GM23248 (cell line): ENCODE measurements at places on chromosomes 16 and 17.
A peak's percentile ranks its signal among the peaks of the same experiment; 100 is the strongest.

GRCh38 chr17:65430209-65430833 is 131.1 kb downstream of the AXIN2 start:
- no peaks in the 10 kb centered on the region for H3K36me3 ChIP-seq
- no peak for DNase-seq
- H3K27ac ChIP-seq = no peak overlapping the region
- no peaks in the 10 kb centered on the region for H3K4me1 ChIP-seq
- H3K27me3 ChIP-seq = 0 out of 2 replicates have a peak, but pooled peaks cover 3% of the 10 kb centered on the region

- DNase-seq = peak; percentile 77
- H3K4me3 ChIP-seq = no peak overlapping the region
- no peak overlapping the region for H3K27ac ChIP-seq
- H3K36me3 ChIP-seq = no peaks in the 10 kb centered on the region; the same call in 1 of the 2 replicates
- H3K4me1 ChIP-seq = peaks cover 13% of the 10 kb centered on the region
Observed at GRCh38 chr16:57994778-57995177, 5.7 kb downstream of the ZNF319 start.

DNA sequence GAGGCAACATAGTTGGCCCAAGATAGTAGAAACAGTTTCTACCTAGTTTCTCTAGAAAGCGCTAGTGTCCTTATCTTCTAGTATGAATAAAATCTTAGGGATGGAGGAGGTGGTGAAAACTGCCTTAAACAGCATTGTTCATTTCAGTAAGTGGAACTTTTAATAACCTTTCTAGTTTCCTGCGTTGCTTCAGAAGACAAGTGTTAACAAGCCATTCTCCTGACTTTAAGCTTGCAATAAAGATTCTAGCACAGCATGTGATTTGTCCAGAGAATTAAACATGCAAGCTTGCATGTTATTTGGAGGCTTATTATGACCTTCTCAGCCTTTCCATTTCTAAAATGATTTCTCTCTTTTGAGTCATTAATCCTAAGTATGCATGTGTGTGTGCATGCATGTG is 72.3 kb downstream of the TANGO6 start:
- no peak overlapping the region for H3K4me3 ChIP-seq
- no peak for DNase-seq
- H3K36me3 ChIP-seq = no peaks in the 10 kb centered on the region
- no peak overlapping the region for H3K27ac ChIP-seq
- no peaks in the 10 kb centered on the region for H3K27me3 ChIP-seq

DNA sequence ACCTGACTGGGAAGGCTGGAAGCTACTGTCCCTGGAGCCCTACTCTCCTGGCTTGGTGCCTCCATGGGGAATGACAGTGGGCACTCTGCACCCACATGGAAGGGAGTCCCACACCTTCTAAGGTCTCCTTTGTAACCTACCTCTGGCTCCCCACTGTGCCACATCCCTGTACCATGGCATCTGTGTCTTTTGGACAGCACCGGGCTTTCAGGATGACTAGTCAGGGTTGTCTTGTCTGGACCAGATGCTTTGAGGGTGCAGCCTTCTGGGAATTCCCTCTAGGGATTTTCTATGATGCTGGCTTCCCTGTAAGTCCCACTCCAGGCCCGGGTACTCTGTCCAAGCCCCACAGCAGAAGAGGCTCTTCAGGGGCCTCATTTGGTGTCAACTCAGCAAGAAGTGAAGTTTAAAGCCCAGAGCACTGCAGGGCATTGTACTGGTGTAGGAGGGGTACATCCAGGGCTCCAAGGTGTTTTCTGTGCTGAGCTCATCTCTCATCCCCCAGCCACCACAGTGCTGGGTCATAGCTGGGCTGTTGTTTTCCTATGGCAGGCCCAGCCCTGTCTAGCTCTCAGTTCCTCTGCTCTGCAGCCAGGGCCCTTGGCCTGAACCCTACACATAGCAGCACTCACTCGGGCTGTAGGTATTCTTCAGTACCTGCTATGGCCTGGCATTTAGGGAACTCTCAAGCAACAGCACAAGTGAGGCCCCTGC is 255.3 kb downstream of the CPPED1 start:
- DNase-seq = no peak
- no peaks in the 10 kb centered on the region for H3K4me1 ChIP-seq
- no peaks in the 10 kb centered on the region for H3K27me3 ChIP-seq
- H3K36me3 ChIP-seq = no peaks in the 10 kb centered on the region
- H3K4me3 ChIP-seq = no peak overlapping the region
- no peak overlapping the region for H3K27ac ChIP-seq

DNA sequence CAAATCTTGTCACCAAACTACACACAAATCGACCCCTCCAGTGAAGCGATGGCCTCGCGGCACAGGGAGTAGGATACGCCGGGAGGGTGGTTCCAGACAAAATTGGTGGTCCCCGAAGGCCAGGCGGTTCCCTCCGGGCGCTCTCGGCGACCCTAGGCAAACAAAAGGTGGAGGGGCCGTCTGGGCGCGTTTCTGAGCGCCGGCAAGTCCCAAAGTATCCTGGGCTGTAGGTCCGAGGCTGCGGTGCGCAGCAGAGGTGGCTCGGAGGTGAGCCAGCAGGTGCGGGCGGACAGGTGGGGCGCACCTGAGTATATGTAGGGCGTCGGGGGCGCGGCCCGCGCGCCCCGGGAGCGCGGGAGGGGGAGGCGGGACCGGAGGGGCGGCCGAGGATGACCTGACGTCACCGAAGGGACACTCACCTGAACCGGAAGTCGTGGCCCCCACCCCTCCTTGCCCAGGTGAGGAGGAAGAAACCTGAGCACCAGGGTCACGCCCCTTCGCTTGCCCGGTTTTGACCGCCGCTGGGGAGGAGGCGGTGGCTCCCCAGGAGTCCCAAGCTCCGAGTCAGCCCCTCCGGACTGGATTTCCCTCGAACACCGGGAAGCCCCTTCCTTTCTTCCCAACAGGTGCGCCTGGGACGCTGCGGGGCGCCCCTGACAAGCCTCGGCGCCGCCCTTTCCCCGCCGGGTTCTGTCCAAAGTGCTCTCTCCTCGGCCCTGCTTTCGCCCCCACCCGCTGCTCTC is at the start of gene CLDN7:
Gene CLDN7 (minus strand): TSS at position 287 of the 743 bp plus-strand sequence. CDS start 435 bp downstream, outside the sequence.
- H3K4me1 ChIP-seq = peaks cover 19% of the 10 kb centered on the region
- no peak for DNase-seq
- H3K27me3 ChIP-seq = no peaks in the 10 kb centered on the region
- no peak within 1 kb of the TSS for H3K27ac ChIP-seq

GRCh38 chr17:2386400-2387085 is 14.3 kb downstream of the MNT start:
- no peak overlapping the region for H3K27ac ChIP-seq
- no peak for DNase-seq
- H3K36me3 ChIP-seq = no peaks in the 10 kb centered on the region
- H3K4me3 ChIP-seq = no peak overlapping the region
- peaks cover 22% of the 10 kb centered on the region for H3K4me1 ChIP-seq
- H3K27me3 ChIP-seq = no peaks in the 10 kb centered on the region

DNA sequence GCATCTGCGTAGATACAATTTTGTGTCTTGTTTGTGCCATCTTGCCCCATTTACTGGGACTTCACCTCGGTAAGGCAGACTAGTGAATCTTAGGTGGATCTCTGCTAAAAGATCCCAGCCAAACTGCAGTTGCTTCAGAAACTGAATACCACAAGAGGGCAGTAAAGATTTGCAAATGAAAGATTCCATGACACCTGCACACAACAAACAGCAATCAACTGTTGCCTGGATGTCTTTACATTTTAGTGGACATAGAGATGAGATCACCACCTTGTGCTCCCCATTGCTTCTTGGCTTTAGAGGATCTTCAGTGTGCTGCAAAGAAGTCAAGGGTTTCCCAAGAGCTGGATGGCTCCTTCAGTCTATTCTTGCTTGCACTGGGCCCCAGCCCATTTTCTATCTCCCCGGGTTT is 119.2 kb upstream of the CACNG5 start:
- no peak overlapping the region for H3K27ac ChIP-seq
- peak; percentile 76 for DNase-seq
- no peaks in the 10 kb centered on the region for H3K36me3 ChIP-seq
- H3K4me1 ChIP-seq = no peaks in the 10 kb centered on the region

GRCh38 chr16:84753412-84754326 is 53.9 kb downstream of the USP10 start:
- no peak overlapping the region for H3K27ac ChIP-seq
- H3K27me3 ChIP-seq = no peaks in the 10 kb centered on the region
- no peak overlapping the region for H3K4me3 ChIP-seq
- peak; percentile 33 for DNase-seq
- peaks cover 25% of the 10 kb centered on the region for H3K4me1 ChIP-seq
- no peaks in the 10 kb centered on the region; the same call in 1 of the 2 replicates for H3K36me3 ChIP-seq

DNA sequence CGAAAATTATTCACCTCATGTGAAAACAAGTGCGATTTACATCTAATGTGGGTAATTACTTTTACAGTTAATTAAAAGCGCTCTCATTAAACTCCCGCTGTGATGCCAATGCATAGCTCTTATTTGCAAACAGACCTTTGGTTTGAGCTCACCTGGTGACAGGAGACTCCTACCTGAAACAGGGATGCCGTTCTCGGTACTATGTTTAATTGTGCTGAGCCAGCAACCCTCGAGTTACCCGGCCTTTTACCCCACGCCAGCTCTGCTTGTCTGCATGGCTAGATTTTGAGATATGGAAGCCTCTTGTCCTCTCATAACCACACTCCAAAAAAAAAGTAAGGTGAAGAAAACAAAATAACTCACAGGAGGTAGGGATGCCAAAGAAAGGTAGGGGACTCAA is 690.4 kb upstream of the RBFOX1 start:
- H3K36me3 ChIP-seq = no peaks in the 10 kb centered on the region
- H3K27me3 ChIP-seq = peaks cover 6% of the 10 kb centered on the region; the same call in 1 of the 2 replicates
- DNase-seq = no peak
- no peak overlapping the region for H3K4me3 ChIP-seq

DNA sequence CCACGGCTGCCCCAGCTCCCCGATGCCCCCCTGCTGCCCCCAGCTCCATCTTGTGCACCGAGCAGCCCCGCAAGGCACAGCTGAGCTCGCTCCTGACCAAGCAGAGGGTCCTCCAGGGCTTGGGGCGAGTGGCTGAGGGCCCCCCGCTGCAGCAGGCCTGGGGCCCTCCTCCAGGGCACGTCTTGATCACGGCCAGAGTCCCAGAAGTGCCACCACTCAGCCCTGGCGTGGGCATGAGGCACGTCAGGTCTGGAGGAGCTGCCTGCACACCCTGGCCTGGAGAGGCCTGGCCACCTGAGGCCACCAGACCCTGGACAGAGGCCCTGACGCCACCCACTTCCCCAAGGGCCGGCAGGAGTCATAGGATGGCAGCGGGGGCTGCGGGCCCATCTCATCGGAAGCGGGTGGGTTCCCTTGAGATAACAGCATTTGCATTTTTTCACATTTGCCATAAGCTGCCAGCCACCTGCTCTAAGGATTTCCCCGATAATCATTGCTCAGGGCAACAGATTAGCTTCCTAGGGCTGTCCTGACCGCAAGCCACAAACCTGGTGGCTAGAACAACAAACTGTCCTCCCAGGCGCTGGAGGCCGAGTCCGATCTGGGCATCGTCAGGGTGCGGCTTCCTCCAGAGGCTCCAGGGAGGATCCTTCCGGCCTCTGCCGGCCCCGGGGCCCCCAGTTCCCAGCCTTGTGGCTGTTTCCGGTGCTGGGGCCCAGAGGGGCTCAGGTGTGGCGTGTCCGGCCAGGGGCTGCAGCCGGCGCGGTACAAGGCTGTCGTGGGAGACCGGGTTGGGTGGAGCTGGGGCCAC is 23.9 kb upstream of the C1QTNF8 start:
- no peak overlapping the region for H3K27ac ChIP-seq
- no peak overlapping the region for H3K4me3 ChIP-seq
- no peaks in the 10 kb centered on the region for H3K4me1 ChIP-seq
- no peak for DNase-seq
- no peaks in the 10 kb centered on the region for H3K36me3 ChIP-seq

GRCh38 chr17:2043785-2044184 is 2.0 kb downstream of the OVCA2 start:
- peak overlapping the region; percentile 85 for H3K27ac ChIP-seq
- no peaks in the 10 kb centered on the region for H3K27me3 ChIP-seq
- peaks cover 29% of the 10 kb centered on the region for H3K4me1 ChIP-seq
- peak overlapping the region; percentile 89; the same call in 1 of the 2 replicates for H3K4me3 ChIP-seq

- peaks cover 7% of the 10 kb centered on the region; the same call in 1 of the 2 replicates for H3K36me3 ChIP-seq
- H3K4me3 ChIP-seq = peak within 1 kb of the TSS; percentile 98
- no peaks in the 10 kb centered on the region for H3K27me3 ChIP-seq
- peak within 1 kb of the TSS; percentile 91 for H3K27ac ChIP-seq
Observed at GRCh38 chr17:42422958-42423712, at the start of gene CAVIN1. Gene CAVIN1 (minus strand): TSS chr17:42423256. CDS start chr17:42423097, 159 bp downstream.

DNA sequence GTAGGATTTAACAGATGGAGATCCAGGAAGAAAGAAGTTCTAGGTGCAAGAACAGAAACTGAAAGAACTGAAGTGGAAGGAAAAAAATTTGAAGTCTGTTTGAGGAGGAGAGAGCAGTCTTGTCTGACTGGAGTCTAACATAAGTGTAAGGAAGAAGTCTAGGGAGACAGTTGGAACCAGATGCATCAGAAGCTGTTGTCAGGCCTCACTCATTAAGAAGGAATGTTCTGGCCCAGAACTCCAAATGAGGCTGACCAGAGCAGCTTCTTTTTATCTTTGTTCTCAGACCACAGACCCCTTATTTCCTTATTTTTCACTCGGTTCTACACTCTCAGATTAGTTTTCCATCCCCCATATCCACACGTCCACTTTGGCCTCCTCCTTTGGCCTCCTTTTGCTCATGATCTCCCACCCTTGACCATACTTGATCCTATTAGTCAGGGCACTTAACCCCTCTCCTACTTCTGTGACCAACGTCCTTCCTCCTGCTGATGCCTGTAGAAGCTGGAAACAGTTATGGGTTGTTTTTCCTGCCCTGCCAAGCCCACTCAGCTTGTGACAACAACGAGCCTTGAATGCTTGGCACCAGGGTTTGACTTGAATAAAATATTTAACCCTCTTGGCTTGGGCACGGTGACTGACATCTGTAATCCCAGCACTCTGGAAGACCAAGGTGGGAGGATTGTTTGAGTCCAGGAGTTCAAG is 7.0 kb upstream of the MYH2 start:
- H3K27me3 ChIP-seq = no peaks in the 10 kb centered on the region
- no peak overlapping the region for H3K4me3 ChIP-seq
- H3K36me3 ChIP-seq = no peaks in the 10 kb centered on the region
- H3K4me1 ChIP-seq = peaks cover 22% of the 10 kb centered on the region
- H3K27ac ChIP-seq = peak overlapping the region; percentile 23; the same call in 1 of the 2 replicates

DNA sequence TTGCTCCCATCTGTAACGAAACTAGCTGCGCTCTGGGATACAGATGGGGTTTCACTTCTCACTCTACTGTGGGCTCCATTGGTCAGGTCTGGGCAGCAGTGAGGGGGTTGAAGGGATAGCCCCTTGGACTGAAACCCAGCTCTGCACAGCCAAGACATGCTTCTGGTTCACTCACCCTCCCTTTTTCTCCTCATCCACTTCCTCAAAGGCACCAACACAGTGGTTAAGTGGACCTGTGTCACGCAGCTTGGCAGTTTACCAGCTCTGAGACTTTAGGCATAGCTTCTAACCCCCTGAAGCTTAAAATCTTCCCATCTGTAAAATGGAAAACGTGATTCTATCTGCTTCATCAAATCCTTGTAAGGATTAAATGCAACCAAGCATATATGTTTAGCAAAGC is 11.5 kb upstream of the KRT38 start:
- no peak for DNase-seq
- peaks cover 12% of the 10 kb centered on the region for H3K4me1 ChIP-seq
- H3K27ac ChIP-seq = no peak overlapping the region

GRCh38 chr17:2433696-2434095 is 32.8 kb upstream of the MNT start:
- peak; percentile 65 for DNase-seq
- H3K4me3 ChIP-seq = no peak overlapping the region
- H3K27me3 ChIP-seq = no peaks in the 10 kb centered on the region
- no peak overlapping the region for H3K27ac ChIP-seq
- H3K36me3 ChIP-seq = no peaks in the 10 kb centered on the region
- no peaks in the 10 kb centered on the region for H3K4me1 ChIP-seq

GRCh38 chr16:87368029-87368770 is 15.4 kb downstream of the FBXO31 start:
- no peaks in the 10 kb centered on the region for H3K27me3 ChIP-seq
- H3K27ac ChIP-seq = no peak overlapping the region
- H3K4me1 ChIP-seq = no peaks in the 10 kb centered on the region

- DNase-seq = no peak
- H3K27ac ChIP-seq = no peak overlapping the region
- no peak overlapping the region for H3K4me3 ChIP-seq
- H3K4me1 ChIP-seq = peaks cover 25% of the 10 kb centered on the region
- H3K36me3 ChIP-seq = no peaks in the 10 kb centered on the region
Observed at GRCh38 chr17:49931416-49932137, 37.4 kb upstream of the DLX4 start.
